ENCODE measurements at places on chromosomes 2 and 18. TPM values are rescaled to one million over a fixed set of nuclear protein-coding genes. Genes with fewer than 3 reads are reported as not detected.

GRCh38 chr2:157075924-157076323, 181.6 kb upstream of the GALNT5 start:
- no peak for DNase-seq
- H3K36me3 ChIP-seq: no peaks in the 10 kb centered on the region
- peaks cover 5% of the 10 kb centered on the region for H3K4me1 ChIP-seq
- H3K27me3 ChIP-seq: no peaks in the 10 kb centered on the region

DNA sequence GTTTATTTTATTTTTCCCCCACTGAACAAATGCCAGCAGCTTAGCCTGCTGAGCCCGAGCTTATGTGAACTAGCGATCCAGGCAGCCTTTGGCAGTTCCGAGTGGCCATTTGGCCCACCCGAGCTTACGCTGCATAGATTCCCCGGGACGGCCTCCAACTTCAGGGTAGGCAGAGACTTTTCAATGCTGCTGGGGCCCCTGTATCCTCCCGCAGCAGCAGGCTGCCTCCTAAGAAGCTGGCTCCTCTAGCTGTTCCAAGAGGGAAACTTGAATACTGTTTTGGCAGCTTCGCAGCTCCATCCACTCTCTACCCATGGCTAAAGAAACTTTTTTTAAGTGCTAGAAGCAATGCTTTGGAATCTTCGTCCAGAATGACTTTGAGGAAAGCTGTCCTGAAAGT, 295.2 kb downstream of the SS18 start:
- H3K4me1 ChIP-seq: no peaks in the 10 kb centered on the region
- no peak overlapping the region for H3K4me3 ChIP-seq
- H3K36me3 ChIP-seq: no peaks in the 10 kb centered on the region
- no peak overlapping the region for H3K27ac ChIP-seq

Gene GKN2
- not detected for total RNA-seq

DNA sequence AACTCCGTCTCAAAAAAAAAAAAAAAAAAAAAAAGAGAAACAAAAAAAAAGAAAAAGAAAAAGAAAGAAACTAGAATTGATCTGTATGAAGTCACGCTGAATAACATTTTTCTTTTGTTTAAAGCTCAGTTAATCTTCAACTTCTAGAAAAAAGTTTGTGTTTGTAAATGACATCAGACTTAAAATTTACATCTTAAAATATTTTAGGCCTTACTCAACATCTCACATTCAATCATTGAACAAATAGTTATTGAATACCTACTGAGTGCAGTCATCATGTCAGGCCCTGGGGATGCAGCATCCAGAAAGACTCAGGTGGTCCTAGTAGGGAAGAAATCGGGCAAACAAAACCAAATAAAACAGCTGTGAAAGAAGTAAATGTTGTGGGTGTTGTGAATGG, 292.3 kb upstream of the FANCL start:
- no peaks in the 10 kb centered on the region for H3K36me3 ChIP-seq
- no peak for DNase-seq
- H3K4me3 ChIP-seq: no peak overlapping the region
- H3K27me3 ChIP-seq: no peaks in the 10 kb centered on the region

DNA sequence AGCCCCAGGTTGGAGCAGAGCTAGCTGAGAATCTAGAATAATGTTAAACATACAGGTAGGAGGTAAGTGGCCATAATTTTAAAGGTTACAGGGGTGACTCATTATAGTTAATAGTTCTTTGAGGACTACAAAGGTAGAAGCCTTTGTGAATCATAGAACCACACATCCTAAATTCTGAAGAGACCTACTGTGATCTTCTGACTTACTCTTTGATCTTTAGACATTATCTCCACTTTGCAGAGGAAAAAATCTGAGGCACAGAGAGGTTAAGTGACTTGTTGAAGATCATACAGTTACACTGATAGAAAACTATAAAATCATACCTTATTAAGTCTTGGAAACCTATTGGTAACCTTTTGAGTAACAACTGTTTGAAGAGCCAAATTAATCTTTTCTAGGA, 1051.3 kb upstream of the NRXN1 start:
- no peaks in the 10 kb centered on the region for H3K27me3 ChIP-seq
- no peak for DNase-seq
- no peak overlapping the region for H3K4me3 ChIP-seq

DNA sequence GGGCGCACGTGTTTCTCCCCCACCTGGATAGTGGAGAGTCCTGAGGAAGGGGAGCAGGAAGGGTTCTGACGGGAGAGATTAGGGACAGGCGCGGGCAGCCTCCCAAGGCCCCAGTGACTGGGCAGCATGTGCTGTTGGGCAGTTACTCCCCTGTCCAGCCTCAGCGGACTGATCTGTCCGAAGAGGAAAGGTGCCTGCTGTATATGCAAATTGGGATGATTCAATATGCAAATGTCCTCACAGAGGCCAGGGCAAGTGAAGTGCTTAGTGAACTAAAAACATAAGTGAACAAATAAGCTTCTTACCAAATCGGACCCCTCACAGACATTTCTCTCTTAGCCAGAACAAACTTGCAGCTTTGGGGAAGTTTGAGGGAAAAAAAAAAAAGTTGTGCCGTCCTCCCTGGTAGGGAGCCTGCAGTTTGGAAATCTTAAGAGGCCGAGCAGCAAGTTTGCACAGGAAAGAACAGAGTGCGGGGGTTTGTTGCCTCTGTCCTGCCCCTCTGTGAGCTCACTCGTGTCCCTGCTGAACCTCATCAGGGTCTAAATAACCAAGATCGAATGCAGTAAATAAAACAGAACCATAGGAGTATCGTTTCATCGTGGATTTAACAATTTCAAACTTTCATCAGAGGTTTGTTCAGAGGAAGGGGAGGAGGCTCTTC, 141.4 kb downstream of the KCTD1 start:
- no peak overlapping the region for H3K4me3 ChIP-seq
- H3K27me3 ChIP-seq: no peaks in the 10 kb centered on the region
- DNase-seq: no peak
- H3K36me3 ChIP-seq: no peaks in the 10 kb centered on the region

DNA sequence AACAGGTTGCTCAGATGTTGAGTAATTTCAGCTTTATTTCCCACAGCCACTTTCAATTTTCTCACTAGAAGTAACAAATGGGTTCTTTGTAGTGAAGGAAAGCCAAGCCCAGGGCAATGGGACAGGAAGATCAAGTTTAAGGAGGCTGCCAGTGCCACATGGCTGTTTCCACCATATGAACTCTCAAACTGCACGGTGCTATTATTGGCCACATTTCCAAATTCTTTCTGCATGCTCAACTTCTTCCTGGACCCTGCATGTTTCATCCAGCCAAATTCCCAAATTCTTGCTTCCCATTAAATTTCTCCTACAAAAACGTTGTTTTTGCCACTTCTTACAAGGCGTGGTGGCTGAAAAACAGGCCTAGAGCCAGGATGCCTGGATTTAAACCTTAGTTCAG, 193.3 kb upstream of the SPHKAP start:
- no peak overlapping the region for H3K4me3 ChIP-seq
- H3K4me1 ChIP-seq: no peaks in the 10 kb centered on the region
- H3K27me3 ChIP-seq: no peaks in the 10 kb centered on the region
- no peak for DNase-seq
- H3K27ac ChIP-seq: no peak overlapping the region

GRCh38 chr2:18522484-18523146, 37.8 kb downstream of the RDH14 start:
- no peaks in the 10 kb centered on the region for H3K36me3 ChIP-seq
- peaks cover 45% of the 10 kb centered on the region for H3K27me3 ChIP-seq
- H3K27ac ChIP-seq: no peak overlapping the region
- DNase-seq: no peak
- no peak overlapping the region for H3K4me3 ChIP-seq

DNA sequence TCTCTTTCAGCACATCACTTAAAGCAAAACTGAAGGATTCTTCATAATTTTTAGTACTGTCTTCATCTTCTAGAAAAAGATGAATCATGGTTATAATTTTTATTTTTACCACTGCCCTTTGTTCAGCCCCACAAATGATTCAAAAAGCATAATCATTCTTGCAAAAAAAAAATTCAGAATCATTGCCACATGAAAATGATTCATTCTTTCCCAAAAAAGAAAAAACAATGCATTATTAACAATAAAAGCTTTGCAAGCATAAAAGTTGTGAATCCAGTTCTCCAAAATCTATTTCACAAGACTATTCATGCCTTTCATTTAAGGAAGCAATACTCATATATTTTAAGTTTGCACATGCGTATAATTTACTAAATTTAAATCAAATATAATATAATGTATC, 204.8 kb downstream of the RBM43 start:
- H3K27me3 ChIP-seq: no peaks in the 10 kb centered on the region
- peaks cover 9% of the 10 kb centered on the region for H3K4me1 ChIP-seq
- peaks cover 2% of the 10 kb centered on the region for H3K36me3 ChIP-seq

DNA sequence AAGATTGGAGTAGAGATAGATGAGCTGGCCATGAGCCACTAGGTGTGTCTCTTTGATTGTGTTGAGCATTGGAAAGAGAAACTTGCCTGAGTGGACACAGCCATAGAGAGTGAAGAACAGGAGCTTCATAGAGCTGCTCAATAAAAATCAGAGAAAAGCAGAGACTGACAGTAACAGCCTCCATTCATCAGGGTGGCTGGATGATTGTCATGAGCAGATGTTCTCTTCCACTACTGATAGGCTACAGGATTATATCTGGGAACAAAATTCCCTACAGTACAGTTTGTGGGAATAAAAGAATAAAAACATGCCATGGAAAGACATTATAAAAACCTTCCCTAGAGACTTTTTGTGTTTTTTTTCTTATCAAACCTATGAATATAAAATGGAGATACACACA, 404.8 kb upstream of the ACVR2A start:
- no peak overlapping the region for H3K27ac ChIP-seq
- H3K36me3 ChIP-seq: no peaks in the 10 kb centered on the region
- DNase-seq: no peak

DNA sequence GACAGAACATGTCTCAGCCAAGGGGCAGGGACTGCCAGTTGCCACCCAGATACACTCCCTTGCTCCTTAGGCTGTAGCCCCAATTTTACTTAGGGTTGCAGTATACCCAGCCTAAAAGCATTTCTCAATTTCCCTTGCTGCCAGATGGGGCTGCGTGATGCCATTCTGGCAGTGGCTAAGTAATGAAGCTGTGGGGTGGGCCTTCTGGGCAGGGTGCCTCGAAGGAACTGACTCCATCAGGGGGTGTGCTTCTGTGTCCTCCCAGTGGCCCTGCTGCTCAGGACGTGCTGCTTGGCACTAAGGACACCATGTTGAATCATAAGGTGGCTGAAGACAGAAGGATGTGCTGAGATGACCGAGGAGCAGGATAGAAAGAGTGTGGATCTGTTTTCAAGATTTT, 74.2 kb downstream of the VWA3B start:
- DNase-seq: no peak
- H3K27me3 ChIP-seq: no peaks in the 10 kb centered on the region
- H3K27ac ChIP-seq: no peak overlapping the region
- H3K4me3 ChIP-seq: no peak overlapping the region

DNA sequence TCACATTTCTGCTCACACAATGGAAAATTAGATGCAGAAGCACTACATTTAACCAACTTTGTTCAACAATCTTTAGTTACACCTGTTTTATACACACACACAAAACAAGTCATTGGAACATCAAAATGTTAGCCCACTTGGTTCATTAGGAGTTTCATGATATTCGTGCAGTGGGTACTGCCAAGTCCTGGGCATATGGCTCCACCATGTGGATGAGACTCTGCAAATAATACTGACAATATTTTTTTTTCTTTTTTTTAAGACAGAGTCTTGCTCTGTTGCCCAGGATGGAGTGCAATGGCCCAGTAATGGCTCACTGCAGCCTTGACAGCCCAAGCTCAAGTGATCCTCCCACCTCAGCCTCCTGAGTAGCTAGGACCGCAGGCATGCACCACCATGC, 34.5 kb upstream of the GRB14 start:
- no peak overlapping the region for H3K4me3 ChIP-seq
- no peaks in the 10 kb centered on the region for H3K4me1 ChIP-seq
- peaks cover 5% of the 10 kb centered on the region for H3K36me3 ChIP-seq
- H3K27me3 ChIP-seq: no peaks in the 10 kb centered on the region
- no peak for DNase-seq

- H3K27ac ChIP-seq: no peak overlapping the region
- no peak overlapping the region for H3K4me3 ChIP-seq
- no peak for DNase-seq
- no peaks in the 10 kb centered on the region for H3K36me3 ChIP-seq
- H3K27me3 ChIP-seq: peaks cover 13% of the 10 kb centered on the region
- H3K4me1 ChIP-seq: peaks cover 5% of the 10 kb centered on the region
Measured at GRCh38 chr2:133600266-133600928, 32.1 kb upstream of the NCKAP5 start.

Gene TUBA4B
- not detected for total RNA-seq

DNA sequence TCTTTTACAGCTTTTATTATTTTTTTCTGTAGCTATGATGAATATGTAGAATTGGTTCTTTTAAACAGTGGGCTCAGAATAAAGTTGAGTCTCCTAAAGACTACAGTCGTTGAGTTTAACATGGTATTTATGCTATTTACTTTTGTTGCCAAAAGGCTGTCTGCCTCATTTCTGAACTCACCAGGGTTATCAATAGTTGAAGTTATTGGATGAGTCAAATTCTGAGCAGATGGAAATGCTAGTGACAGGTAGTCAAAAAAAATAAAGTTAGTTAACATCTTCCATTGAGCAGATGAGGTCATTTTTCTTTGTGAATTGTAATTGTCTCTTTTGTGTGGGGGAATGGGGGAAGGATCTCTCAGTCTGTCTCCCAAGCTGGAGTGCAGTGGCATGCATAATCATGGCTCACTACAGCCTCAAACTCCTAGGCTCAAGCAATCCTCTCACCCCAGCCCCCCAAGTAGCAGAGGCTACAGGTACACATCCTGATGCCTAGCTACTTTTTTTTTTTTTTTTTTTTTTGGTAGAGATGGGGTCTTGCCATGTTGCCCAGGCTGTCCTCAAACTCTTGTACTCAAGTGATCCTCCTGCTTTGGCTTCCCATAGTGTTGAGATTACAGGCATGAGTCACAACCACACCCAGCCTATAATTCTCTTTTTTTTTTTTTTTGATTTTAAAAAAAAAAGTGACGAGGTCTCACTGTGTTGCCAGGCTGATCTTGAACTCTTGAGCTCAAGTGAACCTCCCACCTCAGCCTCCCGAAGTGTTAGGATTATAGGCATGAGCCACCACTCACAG, 8.9 kb downstream of the PAPOLG start:
- peaks cover 36% of the 10 kb centered on the region for H3K36me3 ChIP-seq
- DNase-seq: no peak
- no peaks in the 10 kb centered on the region for H3K4me1 ChIP-seq
- no peak overlapping the region for H3K4me3 ChIP-seq
- H3K27me3 ChIP-seq: no peaks in the 10 kb centered on the region
- H3K27ac ChIP-seq: no peak overlapping the region

DNA sequence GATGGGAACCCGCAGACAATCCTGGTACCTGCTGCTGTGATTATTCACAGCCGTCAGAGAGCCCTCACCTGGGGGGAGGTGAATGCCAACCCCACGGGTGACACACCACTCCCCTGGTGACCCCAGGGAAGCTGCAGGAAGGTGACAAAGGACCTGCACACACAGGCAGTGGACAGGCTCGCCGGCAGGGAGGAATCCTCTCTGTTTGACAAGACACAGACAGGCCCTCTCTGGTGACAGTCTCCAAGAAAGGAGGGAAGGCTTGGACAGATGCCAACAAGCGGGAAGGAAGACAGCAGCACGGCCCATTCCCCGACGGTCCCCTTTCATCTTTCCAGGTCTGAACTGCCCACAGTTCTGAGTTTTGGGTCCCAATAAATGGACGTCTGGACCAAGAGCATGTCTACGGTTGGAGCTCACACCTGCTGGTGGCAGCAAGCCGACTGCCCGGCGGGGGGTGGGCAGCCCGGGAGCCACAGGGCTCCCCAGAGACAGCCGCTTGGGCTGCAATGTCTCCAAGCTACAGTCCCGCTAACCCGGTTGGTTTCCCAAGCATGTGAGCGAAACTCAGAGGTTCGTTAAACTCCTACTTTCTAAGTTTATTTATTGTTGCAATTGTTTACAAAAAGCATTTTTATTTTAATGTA, 31.8 kb downstream of the HDAC4 start:
- peaks cover 12% of the 10 kb centered on the region for H3K4me1 ChIP-seq
- no peak for DNase-seq
- H3K27ac ChIP-seq: no peak overlapping the region
- H3K27me3 ChIP-seq: no peaks in the 10 kb centered on the region
- H3K4me3 ChIP-seq: no peak overlapping the region
